T-cell (primary cell): ENCODE measurements at places on chromosomes 4 and X.

DNA sequence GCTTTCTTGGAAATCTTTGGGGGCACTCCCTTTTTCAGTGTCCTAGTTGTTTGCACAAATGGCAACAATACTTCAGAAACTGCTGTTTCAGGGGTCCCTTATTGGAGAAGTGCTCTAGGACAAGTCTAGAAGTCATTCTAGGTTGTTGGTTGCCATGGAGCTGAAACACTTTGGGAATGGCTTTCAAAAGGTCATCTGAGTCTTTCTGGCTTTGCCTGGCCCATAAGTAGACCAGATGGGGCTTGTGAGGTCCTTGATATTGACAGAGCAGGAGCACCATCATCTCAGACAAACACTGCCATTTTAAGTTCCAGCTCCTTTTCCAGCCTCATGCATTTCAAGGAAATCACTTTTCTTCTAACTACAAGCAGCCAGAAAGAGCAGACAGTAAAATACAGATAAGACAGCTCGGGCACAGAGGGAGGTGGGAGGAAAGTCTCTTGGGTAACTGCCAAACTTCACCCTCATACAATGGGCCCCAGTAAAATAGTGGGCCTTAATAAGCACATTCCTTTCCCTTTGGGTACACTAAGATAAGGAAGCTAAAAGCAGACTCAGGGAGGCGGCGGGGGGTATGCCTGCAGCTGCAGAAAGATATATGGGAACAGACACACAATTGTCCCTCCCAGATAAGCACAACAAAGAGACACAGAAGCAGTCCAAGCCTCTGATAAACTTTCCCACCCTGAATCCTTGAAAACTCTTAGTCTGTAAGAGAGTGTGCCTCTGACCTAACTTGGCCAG lies 8.5 kb upstream of the NXF3 start:
- no peak for DNase-seq

DNA sequence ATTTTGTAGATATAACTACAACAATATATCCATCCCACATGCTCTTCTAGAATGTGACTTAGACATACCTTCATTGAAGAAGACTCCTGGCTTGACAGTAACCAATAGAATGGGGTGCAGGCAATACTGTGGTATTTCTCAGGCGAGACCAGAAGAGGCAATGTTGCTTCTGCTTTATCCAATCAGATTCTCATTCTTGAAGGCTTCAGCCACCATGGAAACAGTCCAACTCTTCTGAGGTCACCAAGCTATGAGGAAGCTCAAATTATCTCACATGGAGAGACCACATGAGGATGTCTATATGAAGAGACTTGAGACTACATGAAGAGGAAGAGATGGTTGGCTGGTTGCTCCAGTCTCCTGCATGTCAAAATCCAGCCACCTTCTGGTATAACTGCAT lies 469.9 kb downstream of the PCDH10 start:
- no peak for DNase-seq

- no peak for DNase-seq
These were observed 31.6 kb downstream of the SLC9A6 start for GRCh38 chrX:136016881-136017280.

- no peak for DNase-seq
These were observed 51.2 kb downstream of the ZNF827 start for GRCh38 chr4:145887241-145887991.

DNA sequence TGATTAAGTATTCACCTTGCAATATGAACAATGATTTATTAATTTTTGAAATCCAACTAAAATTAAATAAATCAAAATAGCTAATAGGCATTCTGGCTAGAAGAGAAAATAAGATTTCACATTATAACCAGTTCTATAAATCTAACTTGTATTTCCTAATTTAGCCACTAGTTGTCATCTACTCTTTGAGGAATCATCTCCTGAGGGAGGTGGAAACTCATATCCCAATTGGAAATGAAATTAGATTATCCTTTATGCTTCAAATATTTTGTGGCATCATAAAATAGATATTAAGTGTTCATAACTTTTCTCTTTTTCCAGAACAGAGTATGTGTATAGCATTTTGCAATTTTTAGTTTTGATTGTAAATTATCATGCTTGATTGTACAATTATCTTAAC lies 558.5 kb upstream of the DIAPH2 start:
- DNase-seq, result no peak

DNA sequence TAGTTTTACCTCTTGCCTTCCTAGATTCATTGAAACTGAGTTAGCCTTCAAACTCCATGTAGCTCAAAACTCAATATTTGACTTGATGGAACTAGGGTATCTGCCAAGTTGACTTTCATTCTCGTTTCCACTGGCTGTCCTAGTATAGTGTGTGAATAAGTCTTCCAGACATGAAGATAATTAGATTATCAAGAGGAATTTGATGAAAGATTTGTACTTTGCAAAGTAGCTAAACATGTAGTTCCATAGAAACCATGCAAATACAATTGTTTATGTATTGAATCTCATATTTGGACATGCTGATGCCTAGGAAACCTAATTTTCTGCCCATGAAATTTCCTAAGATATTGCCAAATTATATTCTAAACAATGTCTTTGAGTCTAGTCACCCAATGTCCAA lies 297.5 kb downstream of the ARHGAP24 start:
- no peak for DNase-seq

DNA sequence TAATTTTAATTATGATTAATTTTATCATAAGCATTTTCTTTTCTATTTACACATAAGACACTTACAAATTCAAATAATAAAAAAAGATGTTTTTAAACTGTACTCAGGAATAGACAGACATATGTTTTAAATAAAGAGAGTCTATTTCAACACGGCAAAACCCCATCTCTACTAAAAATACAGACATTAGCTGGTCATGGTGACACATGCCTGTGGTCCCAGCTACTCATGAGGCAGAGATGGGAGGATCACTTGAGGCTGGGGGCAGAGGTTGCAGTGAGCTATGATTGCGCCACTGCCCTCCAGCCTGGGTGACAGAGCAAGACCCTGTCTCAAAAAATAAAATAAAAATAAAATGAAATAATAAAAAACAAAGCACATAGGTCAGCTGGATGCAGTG lies 14.8 kb downstream of the FAM9B start:
- no peak for DNase-seq

- DNase-seq, result no peak
These were observed 17.4 kb downstream of the KLF3 start for GRCh38 chr4:38681281-38681991.

DNA sequence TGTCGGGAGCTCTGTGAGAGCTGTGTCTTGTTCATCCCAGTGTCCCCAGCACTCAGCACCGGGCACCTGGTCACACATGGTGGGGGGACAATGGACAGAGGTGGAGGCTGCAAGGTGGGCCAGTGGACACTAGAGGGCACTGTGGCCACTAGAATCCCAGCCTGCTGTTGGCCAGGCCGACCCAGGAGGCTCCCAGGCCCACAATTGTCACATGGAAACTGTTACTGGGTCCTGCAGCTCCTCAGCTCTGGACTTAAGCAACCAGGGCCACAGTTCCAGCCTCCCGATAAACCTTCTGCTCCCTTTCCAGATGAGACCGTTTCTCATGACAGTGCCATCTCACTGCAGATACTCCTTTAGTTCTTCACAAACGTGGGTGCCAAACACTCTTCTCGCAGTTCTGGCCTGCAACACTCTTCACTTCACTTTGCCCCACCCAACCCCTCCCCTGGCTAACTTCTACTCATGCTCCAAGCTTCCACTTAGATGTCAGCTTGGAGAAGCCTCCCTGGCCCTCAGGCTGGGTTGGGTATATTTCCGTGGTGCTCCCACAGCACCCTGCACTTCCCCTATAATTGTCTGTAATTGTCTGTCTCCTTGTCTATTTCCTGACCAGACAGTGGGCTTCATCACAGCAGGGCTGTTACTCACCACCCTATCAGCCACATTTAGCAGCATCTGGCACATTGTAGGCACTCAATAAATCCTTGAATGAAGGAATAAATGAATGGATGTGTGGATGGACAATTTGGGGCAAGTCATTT lies 3.5 kb upstream of the IQSEC2 start:
- DNase-seq, result no peak

DNA sequence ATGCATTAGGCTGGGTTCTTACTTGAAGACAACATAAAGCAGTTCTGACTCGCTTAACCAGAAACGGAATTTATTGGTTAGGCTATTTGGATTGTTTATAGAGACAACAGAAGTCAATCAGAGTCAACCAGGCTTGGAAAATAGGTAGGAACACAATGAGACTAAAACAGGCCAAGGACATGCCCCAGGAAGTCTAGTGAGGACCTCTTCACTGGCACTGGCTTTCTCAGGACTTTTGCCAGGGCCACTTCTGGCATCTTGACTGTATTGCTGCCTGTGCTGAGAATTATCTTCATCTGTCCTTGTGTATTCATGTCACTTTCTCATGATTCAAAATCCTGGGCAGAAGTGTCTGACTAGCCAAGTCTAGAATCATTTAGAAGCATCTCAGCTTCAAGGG lies 19.6 kb downstream of the PGAM4 start:
- DNase-seq, result no peak

DNA sequence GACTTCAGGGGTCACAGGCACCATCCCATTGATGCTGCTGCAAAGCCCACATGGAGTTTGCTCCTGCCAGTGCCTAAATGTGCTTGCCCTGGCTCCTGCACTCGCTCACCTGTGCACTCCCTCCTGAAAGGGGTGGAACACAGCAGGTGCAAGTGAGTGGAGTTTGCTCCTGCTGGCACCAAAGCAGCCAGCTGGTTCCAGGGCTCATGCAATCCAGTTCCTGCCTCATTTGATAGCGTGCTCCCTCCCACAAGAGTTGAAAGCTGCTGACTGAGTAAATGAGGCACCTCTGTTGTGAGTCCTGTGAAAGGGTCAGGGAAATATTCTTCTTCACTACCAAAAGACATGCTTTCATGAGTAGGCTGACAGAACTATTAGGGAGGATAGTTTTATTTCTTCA lies 30.5 kb downstream of the CXCL8 start:
- DNase-seq, result no peak

DNA sequence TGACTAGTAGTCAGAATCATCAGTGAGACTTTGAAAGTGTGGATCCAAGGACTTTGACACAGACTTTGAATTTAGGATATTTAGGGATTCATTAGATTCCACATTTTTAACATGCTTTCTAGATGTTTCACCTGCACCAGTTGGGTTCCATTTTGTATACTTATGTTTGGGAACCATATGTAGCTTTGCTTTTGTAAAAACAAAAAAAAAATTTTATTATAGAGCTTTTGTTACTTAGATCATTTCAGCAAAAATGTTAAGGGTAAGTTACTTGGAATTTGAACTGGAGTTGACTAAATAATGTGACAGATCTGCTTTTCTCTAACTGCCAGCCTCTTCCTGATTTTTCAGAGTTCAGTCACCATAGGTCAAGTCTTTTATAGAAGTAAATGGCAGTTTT lies 14.6 kb downstream of the PDLIM5 start:
- no peak for DNase-seq

DNA sequence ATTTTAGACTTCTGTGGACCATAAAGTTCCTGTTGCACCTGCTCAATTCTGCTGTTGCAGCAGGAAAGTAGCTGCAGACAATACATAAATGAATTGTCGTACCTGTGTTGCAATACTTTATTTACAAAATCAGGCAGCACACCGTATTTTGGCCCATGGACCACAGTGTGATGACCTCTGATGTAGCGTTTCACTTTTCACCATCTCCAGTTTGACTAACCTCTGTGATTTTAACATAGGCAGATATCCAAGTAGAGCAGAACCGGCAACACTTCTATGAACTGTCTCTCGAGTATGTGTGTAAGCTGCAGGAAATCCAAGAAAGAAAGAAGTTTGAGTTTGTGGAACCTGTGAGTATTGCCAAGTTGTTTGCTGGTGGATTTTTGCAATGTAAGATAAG lies 132.7 kb downstream of the ARHGAP10 start:
- DNase-seq, result no peak

GRCh38 chr4:155510771-155511170 lies 134.0 kb upstream of the MAP9 start:
- no peak for DNase-seq

DNA sequence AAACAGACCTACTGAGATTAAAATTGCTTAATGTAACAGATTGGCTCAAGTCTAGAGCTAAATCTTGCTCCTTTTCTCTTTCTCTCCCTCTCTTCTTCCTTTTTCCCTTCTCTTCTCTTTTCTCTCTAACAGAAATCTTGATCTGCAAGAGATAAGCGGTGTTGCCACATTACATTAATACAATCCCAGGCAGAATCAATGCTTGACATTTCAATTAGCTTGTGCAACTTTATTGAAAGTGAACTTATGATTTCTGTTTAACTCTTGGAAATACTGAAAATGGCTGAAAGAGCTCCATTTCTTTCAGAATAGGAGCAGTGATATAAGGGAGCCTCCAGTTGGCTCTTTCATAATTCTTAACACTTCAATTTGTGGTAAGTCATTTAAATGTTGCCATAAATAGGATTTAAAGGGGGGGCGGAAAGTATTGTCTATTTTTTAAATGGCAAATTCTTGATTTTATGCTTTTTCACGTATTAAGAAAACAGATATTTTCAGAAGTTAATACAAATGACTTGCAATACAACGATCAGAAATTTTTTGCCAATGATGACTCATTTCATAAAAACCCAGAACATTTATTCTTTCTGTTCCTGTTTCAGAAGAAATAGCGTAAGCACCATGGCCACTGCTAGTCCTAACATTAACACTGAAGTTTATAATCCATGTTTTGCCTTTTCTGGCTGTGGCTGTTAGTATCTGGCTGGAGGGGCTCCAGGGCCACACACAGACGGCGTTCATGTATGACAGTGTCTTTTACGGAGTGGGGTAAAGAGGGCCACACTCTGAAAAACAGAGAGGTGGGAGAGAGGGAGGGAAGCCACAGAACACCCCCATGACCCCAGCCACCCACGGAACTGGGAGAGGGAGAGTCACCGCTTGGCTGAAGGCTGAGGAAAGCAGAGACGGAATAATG lies 115.7 kb upstream of the FAT1 start:
- no peak for DNase-seq

- DNase-seq, result no peak
These were observed 147.1 kb upstream of the RPS6KA6 start for GRCh38 chrX:84335121-84335520.

- no peak for DNase-seq
These were observed 525.9 kb upstream of the ZFP42 start for GRCh38 chr4:187469627-187470026.

DNA sequence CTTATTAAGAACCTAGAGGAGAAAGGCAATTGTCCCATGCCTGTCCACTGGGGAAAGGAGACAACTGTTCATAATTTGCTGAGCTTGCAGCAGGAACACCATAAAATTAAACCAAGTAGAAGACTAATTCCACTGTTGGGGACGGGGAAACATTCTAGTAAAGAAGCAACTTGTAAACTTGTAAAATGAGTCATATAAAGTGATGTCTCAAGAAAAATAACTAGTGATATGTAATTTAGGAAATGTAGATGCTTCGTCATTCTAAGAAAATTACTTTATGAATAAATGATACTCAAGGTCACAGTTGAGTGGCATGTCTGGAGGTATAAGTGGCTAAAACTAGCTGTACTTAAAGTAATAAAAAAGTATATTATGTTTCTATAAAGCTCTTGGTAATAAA lies 121.2 kb upstream of the MID1 start:
- no peak for DNase-seq

GRCh38 chr4:80225595-80225994 lies 28.3 kb downstream of the PRDM8 start:
- no peak for DNase-seq

- DNase-seq, result no peak
These were observed 22.1 kb downstream of the NHS start for GRCh38 chrX:17397074-17397473.
